ENCODE measurements at places on chromosomes 5 and 9.

- no peak for DNase-seq
These were observed 228.6 kb downstream of the SLF1 start for GRCh38 chr5:94847019-94847418.

GRCh38 chr9:134682026-134682425 is 40.4 kb downstream of the COL5A1 start:
- no peak for DNase-seq

DNA sequence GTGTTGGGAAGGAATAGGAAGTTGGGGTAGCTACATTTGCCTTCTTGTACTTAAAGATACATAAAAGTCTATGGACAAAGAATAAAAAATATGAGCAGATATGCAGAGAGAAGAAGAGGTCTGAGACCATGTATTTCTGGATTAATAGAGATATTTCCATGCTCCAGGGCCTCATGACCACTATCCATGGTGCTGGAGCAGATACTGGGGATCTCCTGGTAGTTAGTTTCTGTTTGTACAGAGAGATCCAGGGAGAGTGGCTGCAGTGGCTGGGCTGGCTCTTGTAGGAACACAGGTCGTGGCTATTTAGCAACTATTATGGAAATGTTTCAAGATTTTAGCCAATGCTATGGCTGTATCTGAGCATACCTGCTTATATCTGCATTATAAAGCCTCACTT is 184.2 kb upstream of the TMEM161B start:
- DNase-seq = no peak

GRCh38 chr5:71925608-71926091 is 181.6 kb upstream of the MAP1B start:
- DNase-seq = no peak

DNA sequence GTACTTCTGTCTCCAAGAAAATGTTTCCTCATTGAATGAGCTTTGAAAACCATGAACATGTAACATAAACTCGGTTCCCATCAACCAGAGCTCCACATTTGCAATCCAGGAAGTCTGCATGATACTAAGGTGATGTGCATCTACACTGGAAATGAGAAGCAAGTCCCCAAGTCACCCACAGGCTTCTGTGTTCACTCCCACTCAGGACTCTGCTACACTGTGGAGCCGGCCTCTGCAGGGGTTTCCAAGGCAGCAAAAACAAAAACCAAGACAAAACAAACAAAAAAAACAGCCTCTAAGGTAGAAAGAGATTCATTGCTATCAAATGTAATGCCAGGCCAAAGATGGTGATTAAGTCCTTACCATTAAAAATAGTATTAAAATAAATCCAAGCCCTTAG is 593.7 kb downstream of the IRX1 start:
- DNase-seq = no peak

DNA sequence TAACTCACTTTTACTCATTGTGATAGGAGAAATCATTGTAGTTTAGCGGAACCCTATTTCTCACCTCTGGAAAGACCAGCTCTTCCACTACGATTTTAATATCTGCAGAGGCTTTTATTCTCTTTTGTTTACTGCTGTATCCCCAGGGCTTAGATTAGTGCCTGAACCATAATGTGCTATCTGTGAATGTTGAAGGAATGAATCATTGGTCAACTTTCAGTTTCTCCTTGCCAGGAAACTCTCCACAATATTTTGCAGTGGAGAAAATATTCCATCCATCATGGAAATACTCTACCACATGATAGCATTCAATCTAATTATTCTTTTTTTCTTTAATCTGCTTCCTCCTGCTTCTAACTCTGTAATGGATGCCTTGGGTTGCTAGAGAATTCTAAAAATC is 263.5 kb upstream of the PTPRD start:
- DNase-seq = no peak

Data from islet precursor cell (in vitro differentiated cells).